ENCODE measurements at places on chromosomes 12 and 14.

GRCh38 chr12:113128802-113129663, 6.5 kb downstream of the RASAL1 start:
- no peak for DNase-seq

DNA sequence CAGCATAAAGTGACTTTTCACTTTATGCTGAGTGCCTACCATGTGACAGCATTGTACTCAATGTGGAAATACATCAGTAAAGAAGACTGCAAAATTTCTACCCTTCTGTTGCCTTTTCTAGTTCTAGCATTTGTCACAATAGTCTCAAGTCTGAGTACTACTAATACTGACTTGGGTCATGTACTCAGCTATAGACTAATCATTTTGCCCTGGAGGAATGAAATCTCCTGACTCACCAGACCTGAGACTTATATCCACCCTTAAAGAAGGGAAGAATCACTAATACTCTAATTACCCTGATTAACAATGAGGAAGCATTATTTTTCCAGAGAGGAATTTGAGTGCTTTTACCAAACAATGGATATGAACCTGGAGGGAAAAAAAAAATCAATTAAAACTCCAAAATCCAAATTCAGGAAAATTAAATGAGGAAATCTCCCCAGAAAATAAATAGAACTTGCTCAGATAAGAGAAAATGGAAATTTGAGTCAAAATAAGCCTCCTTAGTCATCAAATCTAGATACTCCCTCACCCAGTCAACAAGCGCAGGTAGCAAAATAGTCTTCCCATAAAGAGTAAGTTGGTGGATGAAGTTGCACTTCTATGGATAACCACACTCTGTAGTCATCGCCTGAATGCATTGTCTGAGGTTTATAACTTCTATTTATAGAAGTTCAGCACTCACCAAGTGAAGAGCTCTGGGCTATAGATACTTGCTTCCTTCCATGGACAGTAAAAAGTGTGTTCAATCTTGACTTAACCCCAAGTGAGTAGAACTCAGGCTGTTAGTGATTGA, 386.6 kb downstream of the SYT1 start:
- no peak for DNase-seq

GRCh38 chr14:60487211-60487610, 1.3 kb upstream of the C14orf39 start:
- DNase-seq: no peak

DNA sequence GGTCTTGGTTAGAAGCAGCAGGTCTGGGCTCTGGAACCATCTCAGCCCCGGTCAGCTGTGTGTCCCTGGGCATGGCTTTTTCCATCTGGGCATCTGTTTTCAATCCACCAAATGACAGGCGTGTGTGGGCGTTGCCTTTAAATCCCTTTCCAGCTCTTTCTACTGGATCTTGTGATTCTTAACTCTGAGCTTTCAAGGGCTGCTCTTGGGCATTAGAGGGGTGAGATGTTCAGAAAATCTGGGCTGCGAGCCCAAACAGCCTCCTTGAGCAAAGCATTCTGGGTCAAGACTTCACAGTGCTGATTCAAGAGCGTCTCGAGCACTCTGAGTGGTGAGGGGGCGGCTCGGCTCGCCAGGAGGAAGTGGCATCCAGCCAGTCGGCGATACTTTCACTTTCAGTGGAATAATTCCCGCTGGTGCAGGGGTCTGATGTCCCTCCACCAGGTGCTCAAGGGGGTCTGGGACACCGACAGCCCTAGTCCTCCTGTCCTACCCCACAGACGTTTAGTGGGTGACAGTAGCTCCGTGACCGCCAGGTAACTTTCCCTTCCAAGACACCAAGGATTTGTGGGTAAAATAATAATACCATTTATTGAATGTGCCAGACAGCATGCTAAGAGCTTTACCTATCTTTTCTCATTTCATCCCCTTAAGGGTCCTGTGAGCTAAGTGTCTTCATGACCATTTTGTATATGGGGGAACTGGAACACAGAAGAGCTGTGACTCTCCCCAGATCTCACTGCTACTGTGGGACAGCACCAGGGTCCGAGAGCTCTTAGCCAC, 114.0 kb downstream of the PLXNC1 start:
- DNase-seq: peak; percentile 92

- peak; percentile 94 for DNase-seq
These were observed 55.3 kb downstream of the ISCA2 start for GRCh38 chr14:74548881-74549280.

DNA sequence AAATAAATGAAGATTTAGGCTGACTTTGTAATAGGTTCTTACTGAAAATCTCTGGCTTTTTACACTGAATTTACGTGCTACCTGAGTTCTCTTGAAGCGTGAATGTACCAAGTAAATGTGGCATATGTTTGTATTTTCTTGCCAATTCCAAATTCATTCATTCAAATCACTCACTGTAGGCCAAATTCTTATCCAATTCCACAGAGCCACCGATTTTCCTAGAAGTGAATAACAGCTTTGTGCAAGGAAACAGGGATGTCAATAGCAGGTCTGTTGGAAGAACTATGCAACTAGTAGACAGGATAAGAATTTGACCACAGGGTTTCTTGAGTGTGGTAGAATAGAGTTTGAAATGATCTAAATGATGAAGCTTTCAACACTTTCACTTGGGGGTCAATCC, 86.8 kb downstream of the SOX5 start:
- no peak for DNase-seq

- peak; percentile 74 for DNase-seq
These were observed 44.8 kb downstream of the FOXN4 start for GRCh38 chr12:109264095-109264942.

DNA sequence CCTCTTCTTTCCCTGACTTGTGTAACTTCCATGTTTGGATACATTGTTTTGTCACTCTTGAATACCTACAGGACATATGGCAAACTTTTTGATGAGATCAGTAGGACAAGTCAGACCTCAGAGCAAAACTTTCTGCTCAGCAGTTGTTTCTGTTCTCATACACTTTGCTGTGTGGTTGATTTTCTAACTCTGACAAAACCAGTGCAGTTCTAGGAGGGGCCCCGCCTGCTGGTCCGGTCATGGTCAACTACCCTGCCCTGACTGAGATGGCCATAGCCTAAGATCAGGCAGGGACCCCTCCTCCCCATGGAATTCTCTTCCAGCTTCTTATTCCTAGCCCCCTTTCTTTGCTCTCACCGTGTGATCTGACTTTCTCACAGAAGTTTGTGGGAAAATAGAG, 92.8 kb downstream of the OTOGL start:
- DNase-seq: no peak

GRCh38 chr12:104299842-104300481, 3.6 kb upstream of the EID3 start:
- DNase-seq: no peak

DNA sequence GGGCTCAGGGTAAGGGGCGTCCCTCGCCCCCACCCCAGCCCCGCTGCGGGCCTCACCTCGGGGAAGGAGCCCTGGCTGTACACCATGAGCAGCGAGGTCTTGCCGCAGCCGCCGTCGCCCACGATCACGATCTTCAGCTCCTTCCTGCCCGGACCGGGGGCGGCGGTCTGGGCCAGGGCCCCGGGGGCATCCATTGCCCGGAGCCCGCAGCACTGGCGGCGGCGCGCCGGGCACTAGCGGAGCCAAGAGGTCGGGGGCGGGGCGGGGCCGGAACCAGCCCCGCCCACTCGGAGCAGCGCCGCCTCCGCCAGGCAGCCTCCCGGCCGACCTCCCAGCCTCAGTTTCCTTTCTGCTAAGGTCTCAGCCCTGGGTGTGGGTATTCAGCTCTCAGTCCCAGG, at the start of gene RHOF:
Gene RHOF, minus strand, starts transcription at position 249 of the 398 bp plus-strand sequence. Its CDS starts 55 bp downstream, at position 194.
- peak; percentile 64 for DNase-seq

DNA sequence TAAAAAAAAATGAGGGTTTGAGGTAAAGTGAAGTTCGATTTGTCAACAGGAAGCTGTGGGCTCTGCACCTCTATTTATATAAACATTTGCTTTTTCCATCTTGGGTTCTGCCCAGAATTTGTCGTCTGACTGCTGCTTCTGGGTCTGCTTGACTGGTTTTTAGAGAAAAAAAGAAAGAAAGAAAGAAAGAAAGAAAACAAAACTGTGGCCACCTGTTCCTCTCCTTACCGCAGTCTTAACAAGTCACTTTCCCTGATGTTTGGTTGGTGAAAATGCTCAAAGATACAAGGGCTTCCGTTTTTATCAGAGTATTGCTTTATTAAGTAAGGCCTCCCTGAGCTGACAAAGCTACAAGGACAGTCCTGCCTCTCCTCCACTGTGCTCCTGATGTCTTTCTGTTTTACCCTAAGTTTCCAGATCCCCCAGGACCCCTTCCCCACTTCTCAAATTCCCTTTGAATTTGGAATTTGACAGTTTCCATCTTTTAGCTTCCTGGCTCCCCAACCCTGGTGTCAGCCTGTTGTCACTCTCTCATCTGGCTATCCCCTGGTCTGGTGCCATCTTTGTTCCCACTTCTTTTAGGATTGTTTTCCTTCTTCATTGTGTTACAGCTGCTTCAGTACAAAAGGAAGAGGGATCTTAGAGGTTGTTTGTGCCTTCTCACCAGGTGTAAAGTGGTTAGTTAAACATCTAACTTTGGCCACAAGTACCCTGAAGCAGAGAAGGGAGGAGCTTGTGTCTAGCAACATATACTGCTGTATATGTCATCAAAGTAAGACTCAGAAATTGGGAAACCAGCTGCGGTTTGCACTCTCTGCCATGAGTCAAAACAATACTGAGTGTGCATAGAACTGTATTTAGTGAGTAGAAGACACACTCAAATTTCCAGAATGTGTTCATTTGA, 18.0 kb downstream of the MFAP5 start:
- DNase-seq: no peak

DNA sequence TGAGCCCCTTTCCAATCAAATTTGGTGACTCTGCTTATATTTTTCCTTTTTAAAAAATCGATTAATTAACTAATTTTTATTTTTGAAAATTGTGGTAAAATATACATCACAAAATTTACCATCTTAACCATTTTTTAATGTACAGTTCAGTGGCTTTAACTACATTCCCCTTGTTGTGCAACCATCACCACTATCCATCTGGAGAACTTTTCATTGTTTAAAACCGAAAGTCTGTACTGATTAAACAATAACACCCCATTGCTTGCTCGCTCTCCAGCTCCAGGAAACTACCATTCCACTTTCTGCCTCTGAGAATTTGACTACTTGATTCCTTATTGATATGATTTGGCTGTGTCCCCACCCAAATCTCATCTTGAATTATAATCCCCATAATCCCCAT, 283.4 kb downstream of the C12orf75 start:
- DNase-seq: no peak

DNA sequence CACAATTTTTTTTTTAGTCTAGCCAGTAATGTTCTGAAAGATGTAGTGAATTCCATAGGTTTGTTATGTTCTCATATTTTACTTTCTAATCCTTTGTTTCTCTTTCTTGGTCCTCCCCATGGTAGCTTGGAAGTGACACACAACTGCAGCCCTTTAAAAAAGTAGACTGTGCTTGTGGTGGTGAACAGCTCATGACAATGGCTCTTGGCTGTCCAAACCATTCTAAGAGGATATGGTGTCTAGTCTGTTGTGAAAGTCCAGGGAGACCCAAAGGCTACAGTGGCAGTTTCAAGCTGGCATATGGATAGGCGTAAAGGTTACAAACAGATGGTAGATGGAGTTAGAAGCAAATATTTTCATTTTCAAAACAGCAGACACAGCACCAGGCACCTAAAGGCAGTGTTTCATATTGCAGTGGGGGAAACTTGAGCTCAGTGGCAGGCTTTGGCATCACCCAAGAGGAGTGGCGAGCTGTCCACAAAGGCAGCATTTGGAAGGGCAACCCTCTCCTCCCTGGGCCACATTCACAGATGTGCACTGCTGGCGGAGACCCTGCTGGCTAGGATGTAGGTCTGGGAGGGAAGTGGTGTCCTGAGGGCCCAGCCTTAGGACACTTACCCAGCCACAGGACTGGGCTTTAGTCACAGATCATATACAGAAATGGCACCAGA, 102.1 kb downstream of the DYRK2 start:
- DNase-seq: no peak

- DNase-seq: no peak
These were observed 127.2 kb downstream of the BCAT1 start for GRCh38 chr12:24821691-24822090.

- no peak for DNase-seq
These were observed 218.8 kb upstream of the RGS6 start for GRCh38 chr14:71713451-71713850.

- DNase-seq: no peak
These were observed 261.4 kb upstream of the TMTC1 start for GRCh38 chr12:30045171-30045570.

DNA sequence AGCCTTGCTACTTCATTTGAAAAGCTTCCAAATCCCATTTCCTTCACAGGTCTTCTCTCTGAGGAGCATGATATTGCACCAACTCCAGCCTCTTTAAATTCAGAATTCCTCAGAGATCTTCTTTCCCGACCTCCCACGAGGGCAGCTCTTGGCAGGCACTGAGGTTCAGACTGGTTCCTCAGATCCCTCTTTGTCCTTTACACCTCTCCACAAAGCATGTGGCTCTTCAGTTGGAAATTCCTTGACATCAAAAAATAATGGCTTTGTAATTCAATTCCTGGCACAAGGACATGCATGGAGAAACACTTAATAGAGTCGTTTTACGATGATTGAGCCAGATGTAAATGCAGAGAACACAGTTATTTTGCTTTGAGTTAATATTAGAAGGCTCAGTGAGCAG, 63.2 kb upstream of the TMX1 start:
- no peak for DNase-seq

DNA sequence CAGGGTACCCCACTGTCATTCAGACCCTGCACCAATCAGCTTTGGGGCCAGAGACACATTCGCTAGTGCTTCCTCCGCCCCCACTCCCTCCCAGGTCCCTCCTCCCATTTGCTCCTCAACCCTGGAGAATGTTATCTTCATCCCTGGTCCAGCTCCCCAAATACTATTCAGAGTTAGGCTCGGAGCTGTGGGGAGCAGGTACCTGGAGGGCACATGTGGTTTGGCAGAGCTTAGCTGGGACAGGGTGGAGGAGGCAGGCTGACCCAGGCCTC, 19.5 kb downstream of the VSX2 start:
- no peak for DNase-seq

DNA sequence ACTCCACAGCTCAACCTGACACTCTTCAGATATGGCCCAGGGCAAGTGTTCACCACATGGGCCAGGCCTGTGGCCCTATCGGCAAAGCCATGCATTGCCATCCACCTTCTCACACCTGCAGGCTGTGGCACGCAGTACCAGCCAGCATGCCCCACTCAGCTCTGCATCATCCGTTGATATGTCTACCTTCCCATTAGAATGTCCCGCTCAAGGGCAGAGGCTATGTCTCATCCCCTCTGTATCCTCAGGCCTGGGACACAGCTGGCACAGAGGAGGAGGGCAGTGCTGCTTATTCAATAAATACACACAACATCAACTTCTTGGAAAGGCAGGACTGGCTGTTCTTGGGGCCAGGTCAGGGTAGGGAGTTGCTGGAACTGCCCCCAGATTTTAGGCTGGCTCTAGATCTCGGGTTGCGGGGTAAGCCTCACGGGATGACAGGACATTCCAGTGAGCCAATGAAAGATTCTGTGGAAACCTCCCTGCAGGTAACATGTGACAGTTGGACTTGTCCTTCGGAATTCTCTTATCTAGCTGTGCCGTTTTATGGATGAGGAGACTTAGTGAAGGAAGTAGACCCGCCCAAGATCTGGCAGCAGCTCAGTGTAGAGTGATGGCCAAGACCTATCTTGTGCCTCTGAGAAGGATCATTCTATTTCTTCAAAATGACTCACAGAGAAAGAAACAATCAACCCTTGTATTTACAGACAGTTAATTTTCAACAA, 25.6 kb downstream of the SYNE3 start:
- no peak for DNase-seq

GRCh38 chr14:29444805-29445204, 482.8 kb downstream of the PRKD1 start:
- no peak for DNase-seq

GRCh38 chr12:130041983-130042812, 120.1 kb upstream of the FZD10 start:
- DNase-seq: peak; percentile 83

- DNase-seq: no peak
These were observed 947.7 kb downstream of the GALC start for GRCh38 chr14:87045246-87045645.

Measured in aorta (tissue), 5 donors.